ENCODE measurements at places on chromosomes 6 and 20.
A peak's percentile ranks its signal among the peaks of the same experiment; 100 is the strongest.

DNA sequence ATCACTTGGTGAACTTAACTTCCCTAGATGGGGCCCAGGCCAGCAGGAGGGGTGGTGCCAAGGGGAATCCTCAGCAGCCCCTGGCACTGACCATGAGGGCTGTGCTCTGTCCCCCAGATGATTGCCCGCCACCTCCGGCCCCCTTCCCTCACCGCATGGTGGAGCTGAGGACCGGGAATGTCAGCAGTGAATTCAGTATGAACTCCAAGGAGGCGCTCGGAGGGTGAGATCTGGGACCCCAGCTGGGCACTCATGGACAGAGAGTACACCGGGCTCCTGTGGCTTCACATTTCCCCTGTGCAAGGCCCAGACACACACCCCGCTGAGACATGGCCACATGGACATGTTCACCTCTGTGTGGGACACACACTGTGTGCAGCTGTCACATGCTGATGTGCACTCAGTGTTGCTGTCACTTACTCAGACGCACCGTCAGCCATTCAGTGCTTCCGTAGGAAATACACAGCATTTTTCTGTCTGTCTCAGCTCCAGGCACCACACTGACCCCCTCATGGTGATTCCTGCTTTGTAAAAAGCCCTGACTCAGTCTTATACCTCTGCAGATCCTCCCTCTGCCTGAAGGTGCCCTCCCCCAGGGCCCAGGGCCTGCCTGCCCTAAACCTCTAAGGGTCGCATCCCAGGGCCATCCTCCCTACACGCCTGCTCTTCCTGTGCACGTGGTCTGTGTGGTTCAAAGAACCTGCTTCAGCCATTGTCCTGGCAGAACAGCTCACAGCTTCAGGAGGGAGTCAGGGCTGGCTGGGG is 4.4 kb downstream of the MYLK2 start:
- DNase-seq: no peak

DNA sequence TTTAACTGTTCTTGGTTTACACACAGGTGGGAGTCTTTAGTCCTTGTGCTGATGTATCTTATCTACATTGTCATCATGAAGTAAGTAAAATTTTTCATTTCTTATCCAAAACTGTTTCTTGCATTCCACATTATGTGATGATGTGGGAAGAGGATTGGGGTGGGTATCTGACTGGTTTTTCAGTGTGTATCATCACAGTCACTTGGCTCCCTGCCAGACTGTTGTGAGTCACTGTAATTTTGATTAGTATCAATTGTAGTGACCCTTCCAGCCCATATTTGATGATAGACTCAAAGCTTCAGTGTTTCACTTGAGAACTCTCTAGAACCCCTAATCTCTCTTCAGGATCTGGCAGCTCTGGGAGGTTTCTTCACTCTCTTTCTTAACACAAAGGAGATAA is 84.5 kb upstream of the RIN2 start:
- DNase-seq: no peak

- no peak for DNase-seq
Measured at GRCh38 chr6:149847939-149848267, 16.3 kb downstream of the LRP11 start.

GRCh38 chr20:53797085-53797484 is 203.4 kb upstream of the ZNF217 start:
- no peak for DNase-seq

DNA sequence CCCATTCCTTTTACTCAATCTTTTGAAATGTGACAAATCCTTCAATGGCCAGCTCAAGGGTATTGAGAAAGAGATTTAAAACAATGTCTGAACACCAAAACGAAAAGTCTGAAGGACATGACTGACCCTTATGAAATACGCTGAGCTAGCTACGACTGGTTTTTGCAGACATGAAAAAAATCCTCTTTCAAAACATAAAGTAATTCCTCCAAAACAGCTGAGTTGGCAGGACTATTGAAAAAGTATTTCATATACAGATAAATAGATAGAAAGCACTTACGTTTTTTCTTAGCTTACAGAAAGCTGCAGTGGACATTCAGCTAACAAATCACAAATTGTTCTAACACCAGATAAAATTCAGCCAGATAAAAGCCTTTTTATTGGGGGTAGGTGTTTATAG is 702.7 kb upstream of the AGPAT4 start:
- DNase-seq: no peak

DNA sequence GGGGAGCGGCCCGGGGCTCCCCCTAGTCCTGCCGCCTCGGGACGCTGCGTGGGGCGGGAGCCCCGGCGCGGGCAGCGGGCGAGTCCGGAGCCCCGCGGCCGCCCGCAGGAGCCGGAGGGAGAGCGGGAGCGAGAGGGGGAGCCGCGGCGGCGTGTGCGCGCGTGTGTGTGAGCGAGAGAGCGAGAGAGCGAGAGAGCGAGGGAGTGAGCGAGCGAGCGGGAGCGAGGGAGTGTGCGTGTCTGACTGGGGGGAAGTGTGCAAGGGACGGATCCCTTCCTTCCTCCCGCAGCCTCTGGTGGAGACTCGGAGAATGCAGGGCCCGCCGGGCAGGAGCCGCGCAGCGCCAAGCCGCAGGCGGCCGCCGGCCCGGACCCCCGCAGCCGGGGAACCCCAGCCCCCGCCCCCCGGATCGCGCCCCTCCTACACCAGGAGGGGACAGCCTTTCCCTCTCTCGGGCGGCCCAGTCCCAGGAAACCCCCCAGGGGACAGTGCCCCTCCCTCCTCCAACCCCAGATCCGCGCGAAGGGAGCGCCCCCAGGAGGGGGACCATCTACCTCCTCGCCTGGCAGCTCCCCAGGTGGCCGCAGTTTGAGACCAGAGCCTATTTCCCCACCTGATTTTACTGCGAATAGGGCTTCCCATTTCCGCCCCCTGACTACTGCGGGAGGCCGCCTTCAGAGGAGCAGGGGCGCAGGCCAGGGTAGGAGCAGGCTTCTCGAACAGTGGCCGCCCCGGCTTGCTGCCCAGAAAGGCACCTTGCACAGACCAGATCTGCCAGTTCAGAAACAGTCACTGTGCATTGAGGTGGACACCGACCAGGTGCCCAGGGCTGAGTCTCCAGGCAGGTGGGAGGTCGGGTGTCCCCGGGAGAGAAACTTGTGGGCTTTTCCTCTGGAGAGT is at the start of gene CDH22:
CDH22 (minus strand) TSS at position 241 of the 900 bp plus-strand sequence. CDS start 57,204 bp downstream, outside the sequence.
- DNase-seq: peak; percentile 39

- DNase-seq: no peak
Measured at GRCh38 chr20:15862178-15862577, 711.1 kb downstream of the KIF16B start.

DNA sequence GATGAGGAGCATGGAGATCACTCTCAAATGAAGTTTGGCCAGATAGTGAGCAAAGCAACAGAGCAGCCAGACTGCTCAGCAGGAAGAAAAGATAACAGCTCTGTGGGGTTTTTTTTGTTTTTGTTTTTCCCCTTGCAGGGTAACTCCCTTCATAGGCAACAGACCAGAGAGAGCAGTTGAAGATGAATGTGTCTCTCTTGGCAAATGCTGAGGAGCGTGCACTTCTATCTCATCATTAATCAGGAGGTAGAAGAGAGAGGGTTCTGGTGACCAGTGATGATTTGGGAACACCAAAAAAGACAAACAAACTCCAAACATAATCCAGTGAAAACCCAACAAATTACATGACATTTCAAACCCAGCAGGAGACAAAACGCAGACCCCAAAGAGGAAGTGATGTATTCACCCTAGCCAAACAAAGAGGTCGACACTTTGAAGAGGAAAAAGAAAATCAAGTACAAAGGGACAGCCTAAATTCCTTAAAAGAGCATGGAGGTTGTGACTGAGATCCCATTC is 66.2 kb upstream of the RREB1 start:
- no peak for DNase-seq

DNA sequence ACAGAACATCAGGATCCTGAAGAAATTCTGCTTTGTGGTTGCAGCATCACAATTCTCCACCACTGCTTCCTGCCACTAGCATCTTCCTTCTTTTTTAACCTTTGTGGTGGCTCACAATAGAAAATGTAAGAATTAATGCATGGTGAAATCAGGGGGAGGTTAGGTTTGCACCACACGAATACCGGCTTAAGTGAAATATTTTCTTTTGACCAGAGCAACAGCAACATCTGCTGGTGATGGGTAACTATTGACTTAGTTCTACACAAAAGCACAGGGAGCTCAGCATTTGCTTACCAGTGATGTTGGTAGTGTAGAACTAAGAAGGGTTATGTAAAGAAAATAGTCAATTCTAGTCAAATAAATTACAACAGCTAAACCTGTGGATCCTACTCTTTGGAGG is 280.5 kb downstream of the SYNE1 start:
- no peak for DNase-seq
